ENCODE measurements at places on chromosomes 5 and 9. TPM values are rescaled to one million over a fixed set of nuclear protein-coding genes. Genes with fewer than 3 reads are reported as not detected.
A peak's percentile ranks its signal among the peaks of the same experiment; 100 is the strongest.

The ERAP2 gene
- total RNA-seq: 2.2 TPM

The PCDHB15 gene
- 3.6 TPM for total RNA-seq

The DEPDC1B gene
- 6.7 TPM for total RNA-seq

The GDNF gene
- 2.7 TPM for total RNA-seq

- no peak for DNase-seq
Observed at GRCh38 chr5:99879791-99880511, 655.2 kb upstream of the FAM174A start.

DNA sequence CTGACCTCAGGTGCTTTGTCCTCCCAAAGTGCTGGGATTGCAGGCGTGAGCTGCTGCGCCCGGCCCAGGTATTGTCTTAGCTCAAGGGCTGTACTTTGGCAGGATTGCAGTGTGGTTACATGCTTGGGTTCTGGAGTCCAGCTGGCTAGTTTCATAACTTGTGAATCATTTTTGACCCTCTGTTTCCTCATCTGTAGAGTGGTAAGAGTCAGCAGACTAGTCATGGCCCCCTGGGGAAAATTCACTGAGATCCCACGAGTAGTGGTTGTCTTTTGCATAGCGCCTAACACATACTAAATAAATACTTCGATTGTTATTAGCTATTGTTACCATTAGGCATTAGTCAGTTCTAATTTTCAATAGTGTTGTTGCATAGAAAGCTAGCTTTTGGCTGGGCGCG lies 14.3 kb downstream of the PTPA start:
- no peak for DNase-seq

DNA sequence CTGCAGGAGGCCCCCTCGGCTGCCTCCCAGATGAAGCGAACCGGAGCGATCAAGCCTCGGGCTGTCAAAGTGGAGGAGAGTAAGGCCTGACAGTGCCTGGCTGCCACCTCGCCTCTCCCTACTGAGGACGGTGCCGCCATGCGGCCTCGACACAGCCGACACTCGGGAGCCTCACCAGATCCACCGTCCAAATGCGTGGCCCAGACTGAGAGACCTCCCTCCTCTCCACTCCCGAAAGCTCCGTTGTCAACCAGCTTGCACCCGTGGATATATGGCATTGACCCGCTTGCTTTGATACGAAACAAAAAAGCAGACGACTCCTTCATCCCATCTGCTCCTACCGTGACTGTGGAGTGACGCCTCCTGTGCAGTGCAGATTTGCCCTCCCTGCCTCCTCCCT lies 6.9 kb upstream of the POMT1 start:
- no peak for DNase-seq

- peak; percentile 13 for DNase-seq
Observed at GRCh38 chr9:71692337-71692736, 76.0 kb downstream of the CEMIP2 start.

DNA sequence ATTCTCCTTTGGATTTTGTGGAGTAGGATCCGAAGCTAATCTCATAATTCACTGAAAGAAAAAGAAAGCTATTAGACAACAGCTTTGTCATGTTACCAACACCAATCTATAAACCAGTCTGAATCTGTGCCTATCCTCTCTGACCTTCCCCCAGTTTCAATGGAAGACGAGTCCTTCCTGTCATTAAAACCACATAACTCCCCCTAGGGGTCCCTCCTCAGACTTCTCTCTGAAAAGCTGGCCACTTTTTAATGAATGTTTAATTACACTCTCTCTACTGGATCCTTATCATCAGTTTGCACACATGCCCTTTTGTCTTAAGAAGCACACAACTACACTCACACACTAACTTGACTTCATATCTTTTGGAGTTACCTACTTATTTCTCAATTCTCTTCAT lies 98.0 kb upstream of the TSLP start:
- no peak for DNase-seq
